ENCODE measurements at places on chromosomes 16 and 17.

DNA sequence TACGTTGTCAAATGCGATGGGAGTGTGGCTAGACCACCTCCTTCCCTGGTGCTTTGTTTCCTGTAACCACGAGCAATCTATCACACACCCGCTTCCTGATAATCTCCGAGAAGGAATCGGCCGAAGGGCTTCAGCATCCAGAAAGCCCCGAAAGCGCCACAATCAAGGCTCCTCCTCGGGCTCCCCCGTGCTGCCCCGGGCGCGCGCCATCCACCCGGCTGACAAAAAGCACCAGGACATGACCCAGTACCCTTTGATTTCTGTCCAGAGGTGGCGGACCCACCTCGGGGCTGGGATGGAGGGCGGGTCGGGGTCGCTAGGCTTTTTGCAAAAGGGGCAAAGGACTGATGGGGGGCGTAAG lies 743 bp upstream of the ARMC7 start:
- no peak for DNase-seq

GRCh38 chr16:15829460-15829859 lies 27.4 kb downstream of the MYH11 start:
- DNase-seq: peak; percentile 44

GRCh38 chr17:42553161-42553818 lies 567 bp downstream of the HSD17B1 start:
- DNase-seq: no peak

DNA sequence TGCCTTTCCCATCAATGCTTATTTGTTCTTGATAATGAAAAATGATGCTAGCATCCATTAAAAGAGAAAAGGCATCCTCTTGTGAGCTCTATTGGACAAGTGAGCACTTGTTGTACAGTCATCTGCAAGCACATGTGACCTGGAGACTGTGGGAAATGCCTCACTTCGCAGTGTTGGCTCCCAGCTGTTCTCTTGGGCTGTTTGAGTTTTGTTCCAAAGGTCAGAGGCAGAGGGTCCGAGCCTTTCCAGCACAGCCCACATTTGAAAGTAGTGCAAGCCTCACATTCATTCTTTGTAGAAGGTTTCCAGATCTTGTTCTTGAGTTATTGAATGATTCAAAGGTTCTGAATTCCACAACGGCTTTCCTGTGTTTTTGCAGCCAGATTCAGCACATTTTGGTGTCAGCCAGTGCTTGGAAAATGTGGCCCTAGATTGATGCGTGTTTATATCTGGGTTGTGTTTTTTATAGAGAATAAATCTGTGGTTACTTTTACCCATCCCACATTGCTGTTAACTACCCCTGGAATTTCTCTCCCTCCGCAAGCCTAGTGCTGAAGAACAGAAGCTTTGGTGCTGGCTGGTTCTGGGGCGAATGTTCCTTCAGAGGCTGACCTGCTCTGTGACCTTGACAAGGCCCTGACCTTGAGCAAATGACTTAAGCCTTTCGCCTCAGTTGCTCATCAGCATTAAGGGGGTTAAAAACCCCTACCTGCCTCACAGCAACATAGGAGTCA lies 49.8 kb downstream of the CDH1 start:
- no peak for DNase-seq

DNA sequence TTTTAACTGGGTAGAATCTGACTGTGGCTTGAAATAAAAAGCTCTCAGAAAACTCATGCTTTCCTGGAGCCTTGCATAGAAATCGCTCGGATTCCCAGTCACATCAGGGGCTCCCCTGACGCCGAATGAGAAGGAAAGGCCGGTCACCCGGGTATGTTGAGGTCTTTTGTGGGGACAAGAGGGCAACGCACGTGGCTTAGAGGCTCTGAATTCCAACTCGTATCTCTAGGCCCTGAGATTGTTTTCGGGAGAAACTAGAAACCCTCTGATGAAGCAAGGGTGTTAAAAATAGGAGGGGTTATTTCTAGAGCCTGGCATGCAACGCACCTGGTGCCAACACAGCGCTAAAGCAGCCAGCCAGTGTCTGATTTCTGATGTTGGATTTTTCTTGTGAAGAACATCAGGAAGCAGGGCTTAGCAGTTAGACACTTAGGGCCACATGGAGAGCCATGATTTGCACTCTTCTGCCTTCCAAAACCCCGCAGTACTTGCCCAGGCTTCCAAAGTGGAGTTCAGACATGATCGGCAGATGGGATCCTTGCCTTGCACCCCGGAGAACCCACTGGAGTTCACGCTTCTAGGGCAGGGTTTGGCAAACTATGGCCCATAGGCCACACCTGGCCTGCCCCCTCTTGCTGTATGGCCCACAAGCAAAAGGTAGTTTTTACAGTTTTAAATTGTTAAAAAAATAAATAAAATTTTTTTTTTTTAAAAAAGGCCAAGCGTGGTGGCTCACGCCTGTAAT lies 12.6 kb downstream of the CACNG1 start:
- no peak for DNase-seq

DNA sequence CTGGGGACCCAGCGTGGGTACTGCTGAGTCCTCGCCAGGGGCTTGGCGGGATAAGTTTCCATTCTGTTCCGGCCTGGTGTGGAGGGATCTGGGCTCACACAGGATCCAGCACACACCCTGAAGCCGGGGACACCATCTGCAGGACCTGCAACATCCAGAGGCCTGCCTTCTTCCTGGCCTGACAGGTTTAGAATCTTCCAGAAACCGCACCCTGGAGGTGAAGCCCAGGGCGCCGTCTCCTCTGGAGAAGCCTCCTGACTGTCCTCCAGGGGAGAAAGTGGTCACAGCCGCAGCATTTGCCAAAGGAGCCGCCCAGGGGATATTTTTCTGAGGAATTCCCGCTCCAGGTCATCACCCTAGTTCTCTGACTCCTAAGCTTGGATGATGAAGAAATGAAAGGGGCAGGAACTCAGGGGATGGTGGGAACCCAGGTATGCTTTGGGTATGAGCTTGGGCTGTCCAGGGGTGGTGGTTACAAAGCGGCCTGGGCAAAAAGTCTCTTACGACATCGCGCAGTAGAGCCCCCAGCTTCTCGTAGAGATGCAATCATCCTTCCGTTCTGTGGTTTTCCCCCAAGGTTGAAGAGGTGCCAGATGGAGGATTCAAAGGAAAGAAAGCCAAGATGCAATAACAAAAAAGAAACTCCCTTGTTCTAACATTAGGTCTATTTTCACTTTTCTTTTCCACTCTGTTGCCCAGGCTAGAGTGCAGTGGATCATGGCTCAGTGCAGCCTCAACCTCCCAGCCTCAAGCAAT lies 9.1 kb upstream of the CRISPLD2 start:
- DNase-seq: peak; percentile 95

GRCh38 chr17:42389899-42390298 lies 1.7 kb upstream of the STAT3 start:
- DNase-seq: no peak

DNA sequence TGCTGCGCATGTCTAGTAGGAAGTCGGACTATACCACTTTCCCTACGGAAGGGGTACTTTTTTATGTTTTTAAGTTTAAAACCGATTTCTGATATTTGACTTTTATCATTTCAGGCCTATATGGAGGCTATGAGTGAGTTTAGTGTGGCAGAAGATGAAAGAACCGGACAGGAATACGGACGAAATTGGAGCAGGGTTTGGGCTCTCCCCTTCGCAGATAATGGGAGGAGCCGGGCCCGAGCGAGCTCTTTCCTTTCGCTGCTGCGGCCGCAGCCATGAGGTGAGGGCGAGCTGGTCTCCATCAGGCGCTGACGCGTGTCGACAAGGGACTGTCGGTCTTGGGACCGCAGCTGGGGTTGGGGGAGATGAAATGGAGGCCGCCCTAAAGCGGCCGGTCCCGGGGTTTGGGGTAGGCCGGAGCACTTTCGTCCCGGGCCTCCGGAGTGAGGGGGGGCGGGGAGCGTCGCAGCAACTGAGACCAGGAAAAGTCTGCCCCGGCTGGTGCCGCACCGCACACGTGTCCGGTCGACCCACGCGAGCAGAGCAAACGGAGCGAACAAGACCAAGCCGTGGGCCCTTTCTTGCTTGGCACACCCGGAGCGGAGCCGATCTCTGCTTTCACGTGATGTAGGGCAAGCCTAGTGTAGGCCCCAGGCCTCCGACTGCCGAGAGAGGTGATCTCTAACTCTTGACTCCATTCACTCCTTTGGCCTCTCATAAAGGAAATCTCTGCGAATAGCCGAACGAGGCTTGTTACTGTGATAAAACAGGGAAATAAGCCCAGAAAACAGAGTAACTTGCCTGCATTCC lies at the start of gene RPL19:
Gene RPL19 (plus strand): TSS at position 214 of the 810 bp plus-strand sequence. CDS start 62 bp downstream, at position 276.
- DNase-seq: no peak

DNA sequence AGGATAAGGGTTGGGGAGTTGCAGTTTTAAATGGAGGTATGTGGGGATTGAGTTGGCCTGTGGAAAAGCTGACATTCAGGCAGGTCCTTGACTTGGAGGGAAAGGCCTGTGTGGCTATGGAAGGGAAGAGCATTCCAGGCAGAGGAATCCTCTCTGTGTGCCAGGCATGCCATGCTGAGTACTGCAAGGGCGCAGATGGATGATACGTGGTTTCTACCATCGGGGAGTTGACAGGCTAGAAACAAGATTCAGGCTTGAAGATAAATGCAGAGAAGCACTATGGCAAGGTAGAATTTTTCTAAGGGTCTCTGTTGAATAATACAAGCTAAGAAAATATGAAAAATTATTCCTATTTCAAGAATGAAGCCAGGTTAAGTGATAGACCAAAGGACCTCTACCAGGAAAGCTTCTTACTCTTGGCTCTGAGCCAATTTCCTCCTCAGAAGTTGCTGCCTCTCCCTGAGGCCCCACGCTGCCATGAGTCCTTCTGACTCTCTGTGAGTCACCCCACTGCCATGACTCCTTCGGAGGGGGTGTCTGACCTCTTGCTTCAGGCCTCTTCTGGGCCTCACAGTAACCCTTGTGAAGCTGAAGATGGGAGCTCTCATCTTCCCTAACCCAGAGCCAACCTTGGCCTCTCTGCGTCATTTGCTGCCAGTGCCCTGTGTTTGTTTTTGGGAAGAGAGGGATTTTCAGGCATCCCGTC lies 75.8 kb downstream of the WNT3 start:
- no peak for DNase-seq

DNA sequence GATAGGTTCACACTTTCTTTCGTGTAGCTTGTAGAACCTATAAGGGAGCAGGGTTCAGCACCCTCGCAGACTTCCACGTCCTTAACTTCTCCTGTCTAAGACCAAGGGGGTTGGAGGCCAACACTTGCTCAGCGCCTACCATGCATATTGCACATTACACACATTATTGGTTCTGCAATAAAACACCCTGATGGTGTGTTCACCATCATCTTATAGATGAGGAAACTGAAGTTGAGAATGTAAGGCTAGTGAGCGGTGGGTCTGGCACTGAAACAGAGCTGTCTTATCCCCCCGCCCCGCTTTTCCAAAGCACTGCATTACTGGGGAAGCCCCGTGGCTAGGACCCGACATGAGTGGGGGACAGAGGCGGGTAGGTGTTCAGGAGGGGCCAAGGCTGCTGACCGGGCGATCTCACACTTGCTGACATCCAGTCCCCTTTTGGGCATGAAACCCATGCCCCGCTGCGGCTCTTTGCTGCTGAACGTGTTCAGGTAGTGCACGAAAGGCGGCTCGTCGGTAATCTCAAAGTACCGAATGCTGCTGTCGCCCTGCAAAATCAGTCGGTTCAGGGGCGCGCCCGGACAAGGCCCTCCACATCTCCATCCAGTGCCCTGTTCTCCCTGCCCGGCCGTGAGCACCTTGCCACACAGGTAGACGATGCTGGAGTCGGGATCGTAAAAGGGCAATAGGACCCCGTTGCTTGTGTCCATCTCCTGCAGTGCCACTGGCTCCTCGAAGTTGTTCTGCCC lies 6.2 kb downstream of the CORO6 start:
- DNase-seq: no peak

- peak; percentile 67 for DNase-seq
Measured at GRCh38 chr17:28416703-28417311, 10.8 kb upstream of the SLC46A1 start.

GRCh38 chr17:50621574-50622031 lies 13.1 kb upstream of the ABCC3 start:
- DNase-seq: no peak

GRCh38 chr17:45320349-45320930 lies 3.6 kb upstream of the MAP3K14 start:
- DNase-seq: no peak

GRCh38 chr17:58823051-58823525 lies 67.4 kb downstream of the PPM1E start:
- DNase-seq: no peak

- no peak for DNase-seq
Measured at GRCh38 chr16:67565470-67566100, 3.3 kb downstream of the CTCF start.

DNA sequence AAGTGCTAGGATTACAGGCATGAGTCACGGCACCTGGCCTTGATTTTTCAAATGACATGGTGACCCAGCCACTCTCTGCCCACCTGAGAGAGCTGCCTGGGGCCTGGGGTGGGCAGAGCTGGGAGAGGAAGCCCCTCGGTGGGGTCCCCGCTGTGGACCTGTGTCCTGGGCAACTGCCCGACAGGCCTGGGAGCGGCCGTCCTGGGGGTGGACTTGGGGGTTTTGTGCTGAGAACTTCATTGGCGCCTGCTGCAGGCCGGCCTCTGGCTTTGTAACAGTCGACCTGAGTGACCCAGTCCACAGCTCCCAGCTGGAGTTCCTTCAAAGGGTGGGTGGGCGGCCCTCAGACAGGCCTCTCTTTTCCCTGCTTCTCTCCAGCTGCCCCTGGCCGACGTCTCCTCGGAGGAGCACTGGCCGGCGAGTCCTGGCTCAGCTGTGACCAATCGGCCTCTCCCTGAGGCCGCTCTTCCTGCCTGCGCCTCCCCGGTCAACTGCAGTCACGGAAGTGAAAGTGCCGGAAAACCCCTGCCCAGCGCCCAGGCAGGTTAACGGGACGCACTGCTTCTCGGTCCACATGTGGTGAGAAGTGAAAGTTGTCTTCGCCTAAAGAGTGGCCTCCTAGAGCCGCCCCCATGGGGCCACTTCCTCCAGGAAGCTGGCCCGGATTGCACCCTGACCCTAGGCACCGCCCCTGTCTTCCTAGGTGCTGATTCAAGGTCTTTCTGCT lies 5.5 kb downstream of the CBFA2T3 start:
- no peak for DNase-seq

GRCh38 chr17:27553019-27553511 lies 77.9 kb upstream of the LGALS9 start:
- DNase-seq: no peak

DNA sequence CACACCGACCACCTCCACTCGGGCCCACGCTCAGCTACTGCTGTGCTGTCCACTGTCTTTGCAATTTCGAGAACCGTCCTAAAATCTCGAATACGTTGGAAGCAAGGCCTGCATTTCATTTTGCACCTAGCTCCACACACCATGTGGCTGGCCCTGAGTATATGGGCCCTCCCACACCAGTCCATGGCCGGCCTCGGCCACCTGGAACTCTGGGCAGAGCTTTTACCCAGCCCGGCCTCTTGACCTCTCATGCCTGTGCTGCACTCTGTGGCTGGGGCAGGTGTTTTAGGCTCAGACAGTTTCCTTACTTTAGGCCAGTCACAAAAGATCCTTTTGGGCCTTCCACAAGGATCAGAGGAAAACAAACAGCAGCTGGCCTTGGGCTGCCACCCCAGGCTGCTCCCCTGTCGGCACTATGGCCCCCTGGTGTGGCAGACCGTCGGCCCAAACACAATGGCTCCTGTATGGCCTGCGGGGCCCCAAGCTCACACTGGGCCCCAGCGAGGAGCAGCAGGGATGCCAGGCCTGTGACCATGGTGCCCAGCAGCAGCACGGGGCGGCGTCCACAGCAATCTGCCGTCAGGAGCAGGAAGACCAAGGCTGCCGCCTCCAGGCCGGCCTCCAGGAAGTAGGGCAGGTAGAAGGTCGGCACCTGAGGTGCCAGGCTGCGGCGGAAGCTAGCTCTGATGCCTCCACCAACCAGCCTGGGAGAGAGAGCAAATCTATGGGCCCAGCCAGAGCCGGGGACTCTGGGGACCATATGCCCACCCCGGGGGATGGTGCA lies 2.5 kb downstream of the SLC22A31 start:
- no peak for DNase-seq

Measured in KBM-7 (cell line).